Karpas-422 (cell line): ENCODE measurements at places on chromosomes 1 and 21. TPM values are rescaled to one million over a fixed set of nuclear protein-coding genes. Genes with fewer than 3 reads are reported as not detected.

The LMO4 gene
- total RNA-seq = 26.4 and 45.8 TPM in 2 replicates

The KIF21B gene
- 0.22 TPM in 2 replicates for total RNA-seq

The MROH7 gene
- total RNA-seq = not detected in 2 replicates

The NME7 gene
- total RNA-seq = 7.2 and 7.4 TPM in 2 replicates

The TRIM67 gene
- total RNA-seq = not detected in 2 replicates

The TTC22 gene
- not detected in 2 replicates for total RNA-seq

The EFNA1 gene
- not detected in 2 replicates for total RNA-seq

GRCh38 chr1:115837740-115838421, 3.0 kb downstream of the NHLH2 start:
- DNase-seq = no peak

- peak; percentile 65 for DNase-seq
These were observed 380.8 kb downstream of the HHIPL2 start for GRCh38 chr1:222167111-222167510.

DNA sequence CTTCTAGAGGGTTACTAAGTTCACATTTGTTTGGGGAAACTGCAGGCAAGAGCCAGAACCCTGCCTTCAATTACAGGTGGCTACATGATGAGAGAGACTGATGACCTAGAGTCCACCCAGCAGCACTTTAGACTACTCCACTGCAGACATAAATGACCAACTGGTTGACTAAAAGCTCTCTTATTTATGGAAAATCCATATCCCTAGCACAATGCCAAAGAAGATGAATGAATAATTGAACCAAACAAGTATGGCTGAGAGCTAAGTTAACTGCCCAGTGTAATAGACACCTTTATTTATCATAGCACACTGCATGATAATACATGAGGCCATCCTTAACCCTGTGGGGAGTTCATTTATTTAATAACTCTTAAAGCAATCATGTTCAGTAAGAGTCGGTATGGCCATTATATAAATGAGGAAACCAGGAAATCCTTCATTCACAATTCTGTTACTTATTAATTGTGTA, 60.4 kb downstream of the IL12RB2 start:
- no peak for DNase-seq

GRCh38 chr1:213051881-213052202, 801 bp downstream of the RPS6KC1 start:
- DNase-seq = no peak

- DNase-seq = no peak
These were observed 2.3 kb downstream of the DMRTB1 start for GRCh38 chr1:53461323-53462044.

- DNase-seq = no peak
These were observed 61.3 kb downstream of the B3GALNT2 start for GRCh38 chr1:235442788-235443429.

DNA sequence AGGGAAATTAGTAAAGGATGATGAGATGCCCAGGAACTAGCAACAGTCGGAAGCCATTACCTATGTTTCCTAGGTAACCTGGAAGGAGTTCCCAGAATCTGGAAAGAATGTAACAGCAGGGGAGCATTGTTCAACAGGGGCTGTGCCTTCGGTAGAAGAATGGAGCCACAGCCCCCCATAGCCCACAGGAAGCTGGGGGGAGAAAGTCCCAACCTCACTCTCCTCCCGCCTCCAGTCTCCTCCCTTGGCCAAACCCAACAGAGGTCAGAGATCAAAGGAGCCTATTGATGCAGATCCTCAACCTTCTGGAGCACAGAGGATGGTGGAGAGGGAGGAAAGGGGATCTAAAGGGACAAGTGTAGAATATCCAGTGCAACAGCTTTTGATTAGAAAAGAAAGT, 131.5 kb upstream of the SLC44A3 start:
- no peak for DNase-seq

GRCh38 chr1:223853748-223854147, 8.0 kb upstream of the TP53BP2 start:
- no peak for DNase-seq

- DNase-seq = no peak
These were observed 25.5 kb downstream of the RGL1 start for GRCh38 chr1:183830389-183830788.

- DNase-seq = no peak
These were observed 30.2 kb downstream of the BRDT start for GRCh38 chr1:91979383-91979782.

DNA sequence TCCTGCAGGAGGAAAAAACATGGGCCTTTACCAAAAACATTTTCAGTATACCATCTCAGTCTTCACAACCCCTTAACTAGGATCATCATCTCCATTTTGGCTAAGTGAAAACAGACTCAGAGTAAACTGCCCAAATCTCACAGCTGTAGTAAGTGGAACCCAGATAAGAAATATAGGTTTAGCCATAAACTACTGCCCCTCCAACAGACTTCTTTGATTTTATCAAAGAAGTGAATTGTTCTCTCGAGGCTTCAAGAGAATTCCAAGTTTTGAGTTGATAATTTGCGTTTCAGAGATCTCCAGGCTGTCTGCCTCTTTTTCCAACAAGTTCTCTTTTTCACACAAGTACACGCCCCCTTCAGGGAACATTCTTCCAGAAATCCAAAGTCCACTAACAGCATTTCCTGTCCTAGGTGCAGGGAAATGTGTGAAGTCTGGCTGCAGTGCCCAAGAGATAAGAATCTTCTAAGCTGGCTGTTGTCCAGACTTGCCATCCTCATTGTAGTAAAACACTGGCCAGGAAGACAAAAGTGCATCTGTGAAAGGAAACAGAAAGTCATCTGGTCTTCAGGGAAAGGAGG, 30.8 kb downstream of the RNF19B start:
- DNase-seq = no peak

GRCh38 chr1:154568157-154568815, 708 bp downstream of the CHRNB2 start:
- no peak for DNase-seq

DNA sequence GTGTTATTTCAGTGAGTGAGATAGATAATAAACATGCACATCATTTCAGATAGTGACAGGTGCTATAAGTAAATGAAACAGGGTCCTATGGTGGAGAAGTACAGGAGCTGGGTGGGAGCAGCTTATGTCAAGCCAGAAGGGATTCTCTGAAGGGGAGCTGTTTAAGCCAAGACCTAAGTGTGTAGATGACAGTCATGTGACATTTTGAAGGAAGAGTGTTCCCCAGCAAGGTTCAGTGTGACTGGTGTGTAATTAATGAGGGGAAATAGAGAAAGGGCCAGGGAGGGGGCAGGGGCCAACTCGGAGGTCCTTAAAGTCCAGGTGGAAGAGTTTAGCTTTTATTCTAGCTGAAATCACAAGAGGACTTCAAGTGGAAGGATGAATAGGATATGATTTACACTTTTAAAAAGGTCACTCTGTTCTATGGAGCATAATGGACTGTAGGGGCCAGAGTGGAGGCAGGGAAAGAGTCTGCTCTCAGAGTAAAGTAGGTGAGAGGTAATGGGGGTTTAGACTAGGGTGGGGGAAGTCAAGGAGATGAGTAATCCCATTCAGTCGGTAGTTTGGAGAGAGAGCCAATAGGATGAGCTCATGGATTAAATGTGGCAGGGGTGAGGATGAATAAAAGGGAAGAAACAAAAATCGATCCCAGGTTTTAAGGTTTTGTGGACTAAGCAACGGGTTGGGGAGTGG, 243.1 kb downstream of the CACNA1E start:
- no peak for DNase-seq

DNA sequence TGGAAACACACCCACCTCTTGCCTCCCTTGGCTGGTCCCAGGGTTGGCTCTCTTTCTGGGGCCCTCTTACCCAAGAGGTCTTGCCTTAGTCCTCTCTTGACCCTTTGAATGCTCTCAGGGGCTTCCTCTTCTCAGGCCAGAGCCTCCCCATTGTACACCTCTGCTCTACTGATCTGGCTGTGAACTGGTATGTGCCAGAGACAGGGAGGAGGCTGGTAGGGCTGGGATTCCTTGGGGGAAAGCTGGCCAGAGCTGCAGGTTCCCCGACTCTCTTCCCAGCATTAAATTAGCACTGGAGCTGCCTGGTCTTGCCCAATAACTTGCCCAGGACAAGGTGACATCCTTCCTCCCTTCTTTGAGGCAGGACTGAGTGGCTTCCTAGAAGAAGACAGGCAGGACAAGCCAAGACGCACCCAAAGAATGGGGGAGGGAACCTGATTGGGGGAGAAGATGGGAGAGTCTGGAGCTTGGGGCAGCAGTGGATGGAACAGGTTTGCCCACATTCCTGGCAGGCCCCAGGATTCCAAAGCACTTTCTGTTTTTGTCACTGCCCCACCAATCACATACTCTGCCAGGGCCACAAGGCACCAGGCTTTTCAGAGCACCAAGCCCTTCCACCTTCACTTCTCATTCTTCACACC, 37.2 kb upstream of the CITED4 start:
- DNase-seq = no peak

- no peak for DNase-seq
These were observed 120.7 kb downstream of the TGFBR3 start for GRCh38 chr1:91765293-91765692.

- DNase-seq = no peak
These were observed 150.8 kb downstream of the TGFB2 start for GRCh38 chr1:218495931-218496330.

GRCh38 chr1:172976222-172977041, 74.3 kb downstream of the TNFSF18 start:
- DNase-seq = no peak

GRCh38 chr1:10515301-10515975, 40.7 kb downstream of the PEX14 start:
- no peak for DNase-seq

GRCh38 chr1:157107702-157108101, 8.1 kb upstream of the ETV3L start:
- DNase-seq = no peak
